Bronchial epithelial cell (primary cell): ENCODE measurements at places on chromosomes 5 and 9. TPM values are rescaled to one million over a fixed set of nuclear protein-coding genes. Genes with fewer than 3 reads are reported as not detected.

DNA sequence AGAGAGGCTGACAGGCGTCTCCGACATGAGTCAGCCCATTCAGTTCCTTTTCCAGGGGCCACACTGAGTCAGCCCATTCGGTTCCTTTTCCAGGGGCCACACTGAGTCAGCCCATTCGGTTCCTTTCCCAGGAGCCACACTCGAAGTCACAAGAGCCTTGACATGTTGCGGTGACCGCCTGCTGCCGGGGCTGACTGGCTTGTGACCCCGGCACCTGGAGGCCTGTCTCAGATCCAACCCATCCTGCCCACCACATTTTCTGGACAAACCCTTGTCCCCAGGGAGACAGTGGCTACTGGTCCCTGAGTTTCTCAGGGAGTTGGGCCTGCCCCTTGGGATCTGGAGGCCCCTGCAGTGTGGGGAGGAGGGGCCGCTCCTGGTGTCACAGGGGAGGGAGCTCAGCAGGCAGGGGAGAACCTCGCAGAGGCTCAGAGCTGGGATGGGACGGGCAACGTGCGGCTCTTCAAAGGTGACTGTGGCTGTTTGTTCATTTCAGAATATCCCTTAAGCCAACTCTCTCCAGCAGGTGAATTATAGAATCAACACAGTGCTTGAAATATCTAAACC lies 40.5 kb upstream of the LPCAT1 start:
- DNase-seq, result peak; percentile 80

GRCh38 chr9:106025453-106025852 lies 331.1 kb downstream of the TMEM38B start:
- DNase-seq, result peak; percentile 9

DNA sequence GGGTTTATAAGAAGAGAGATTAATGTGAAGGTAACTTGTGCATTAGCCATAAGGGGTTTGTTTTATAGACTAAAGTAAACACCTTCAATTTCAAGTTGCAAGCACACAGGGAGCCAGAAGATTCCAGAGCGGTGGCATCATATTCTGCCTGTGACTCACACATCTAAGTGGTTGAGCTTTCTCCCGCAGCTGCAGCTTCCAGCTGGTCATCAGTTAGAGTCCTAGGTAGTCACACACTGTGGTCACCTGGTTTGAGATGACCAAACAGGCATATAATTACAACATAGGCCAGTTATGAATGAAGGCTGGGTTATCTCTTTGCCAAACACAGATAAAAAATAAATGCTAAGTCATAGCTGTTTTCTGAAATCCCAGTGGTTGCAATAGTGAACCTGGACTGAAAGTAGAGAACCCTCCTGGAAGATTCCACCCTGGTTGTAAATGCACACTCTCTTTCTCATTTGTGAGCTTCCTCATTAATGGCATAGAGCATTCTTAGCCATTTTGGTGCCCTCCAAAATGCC lies 171.3 kb downstream of the GDNF start:
- DNase-seq, result peak; percentile 98

DNA sequence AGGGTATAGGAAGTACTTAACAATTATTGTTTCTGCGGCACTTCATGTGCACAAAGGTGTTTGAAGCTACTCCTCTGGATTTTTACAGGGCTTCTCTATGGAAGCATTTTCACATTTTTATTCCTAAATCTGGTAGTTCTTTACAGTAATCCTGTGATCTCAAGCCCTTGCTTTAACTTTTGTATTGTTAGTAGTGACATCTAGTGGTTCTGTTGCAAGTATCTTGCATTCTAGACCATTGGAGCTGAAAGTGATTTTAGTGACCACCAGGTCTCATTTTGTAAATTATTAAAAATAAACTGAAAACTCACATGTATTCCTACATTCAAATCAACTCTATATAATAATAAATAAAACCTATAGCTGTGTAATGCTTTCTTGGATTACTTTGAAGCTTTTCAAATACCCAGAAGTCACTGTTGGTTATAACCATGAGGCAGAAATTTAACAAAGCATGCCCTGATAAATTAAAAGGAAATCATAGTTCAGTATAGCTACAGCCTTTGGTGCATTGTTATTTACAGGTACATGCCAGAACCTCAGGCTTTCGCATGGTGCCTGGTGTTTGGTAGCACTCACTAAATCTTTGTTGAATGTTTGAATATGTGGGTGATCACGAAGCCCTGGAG lies 18.9 kb downstream of the RPS23 start:
- DNase-seq, result peak; percentile 40

DNA sequence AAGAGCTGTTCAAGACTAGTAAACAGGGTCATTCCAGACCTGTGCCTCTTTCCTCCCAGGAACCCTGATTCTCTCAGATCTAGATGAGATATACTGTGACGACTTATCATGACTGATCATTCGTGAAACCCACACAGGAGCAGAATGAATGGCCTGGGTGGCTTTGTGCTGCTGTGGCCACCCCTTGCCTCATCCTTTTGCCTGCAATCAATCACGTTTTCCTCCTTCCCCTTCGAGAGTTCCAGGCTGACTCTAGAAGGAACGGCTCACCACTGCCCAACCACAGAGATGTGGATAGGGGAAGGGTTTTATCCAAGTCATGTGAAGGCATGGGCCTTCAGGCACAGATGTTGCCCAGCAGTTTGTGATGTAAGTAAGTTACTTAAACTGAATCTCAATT lies 5.8 kb downstream of the ANXA6 start:
- no peak for DNase-seq

NTRK2 gene
- not detected in 2 replicates for total RNA-seq
